Iris pigment epithelial cell (primary cell): ENCODE measurements at places on chromosomes 1 and 21.
A peak's percentile ranks its signal among the peaks of the same experiment; 100 is the strongest.

- peak; percentile 93 for DNase-seq
Measured at GRCh38 chr1:244450597-244451538, 841 bp downstream of the ADSS2 start.

DNA sequence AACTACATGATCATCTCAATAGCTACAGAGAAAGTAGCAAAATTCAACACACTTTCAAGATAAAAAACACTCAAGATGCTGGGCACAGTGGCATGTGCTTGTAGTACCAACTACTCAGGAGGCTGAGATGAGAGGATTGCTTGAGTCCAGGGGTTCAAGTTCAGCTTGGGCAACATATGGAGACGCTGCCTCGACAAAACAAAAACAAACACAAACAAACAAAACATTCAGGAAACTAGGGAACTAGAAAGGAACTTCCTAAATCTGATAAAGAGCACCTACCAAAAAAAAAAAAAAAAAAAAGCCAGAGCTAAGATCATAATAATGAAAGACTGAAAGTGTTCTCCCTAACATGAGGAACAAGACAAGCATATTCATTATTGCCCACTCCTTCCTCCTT is 22.8 kb upstream of the RNF186 start:
- no peak for DNase-seq

GRCh38 chr1:7747605-7748004 is 23.5 kb upstream of the VAMP3 start:
- DNase-seq, result no peak

GRCh38 chr1:86741947-86742572 is 37.7 kb downstream of the SH3GLB1 start:
- peak; percentile 57 for DNase-seq

DNA sequence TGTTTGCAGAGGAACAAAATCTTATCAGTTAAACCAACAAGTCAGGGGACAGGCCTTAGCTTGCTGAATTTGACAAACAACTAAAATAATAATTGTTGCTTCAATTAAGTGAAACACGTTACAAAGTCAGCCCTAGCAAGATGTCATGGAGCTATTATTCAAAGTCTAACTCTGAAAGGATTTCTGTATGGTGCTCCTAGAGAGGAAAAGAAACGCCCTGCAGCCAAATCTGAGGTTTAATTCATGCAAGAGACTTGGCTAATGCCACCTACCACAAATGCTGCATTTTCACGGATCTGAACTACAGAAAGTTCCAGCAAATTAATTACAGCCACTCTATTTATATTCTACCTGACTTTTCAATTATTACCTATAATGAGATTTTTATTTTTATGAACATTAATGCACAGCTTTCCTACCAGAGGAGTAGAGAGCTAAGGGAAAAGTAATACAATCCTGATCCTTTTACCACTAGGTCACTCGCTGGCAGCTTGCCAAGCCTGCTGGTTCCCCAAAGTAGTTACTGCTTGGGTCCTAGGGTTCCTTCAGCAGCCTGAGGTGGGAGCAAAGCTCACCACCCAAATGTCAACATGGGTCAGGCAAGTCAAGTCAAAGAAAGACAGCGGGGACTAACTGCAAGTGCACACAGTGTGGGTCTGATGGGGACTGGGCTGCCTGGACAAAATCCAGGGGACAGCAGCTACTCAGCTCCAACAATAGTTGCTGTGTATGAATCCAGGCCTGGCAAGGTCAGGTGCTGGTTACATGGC is 8.5 kb downstream of the COLGALT2 start:
- DNase-seq, result no peak

- no peak for DNase-seq
Measured at GRCh38 chr1:1371746-1372711, 3.0 kb downstream of the AURKAIP1 start.

- DNase-seq, result peak; percentile 63
Measured at GRCh38 chr1:116382321-116382720, 9.3 kb downstream of the ATP1A1 start.

- DNase-seq, result no peak
Measured at GRCh38 chr21:40792691-40793456, 54.1 kb downstream of the DSCAM start.

- DNase-seq, result peak; percentile 16
Measured at GRCh38 chr1:151164732-151165280, 896 bp downstream of the LYSMD1 start.

DNA sequence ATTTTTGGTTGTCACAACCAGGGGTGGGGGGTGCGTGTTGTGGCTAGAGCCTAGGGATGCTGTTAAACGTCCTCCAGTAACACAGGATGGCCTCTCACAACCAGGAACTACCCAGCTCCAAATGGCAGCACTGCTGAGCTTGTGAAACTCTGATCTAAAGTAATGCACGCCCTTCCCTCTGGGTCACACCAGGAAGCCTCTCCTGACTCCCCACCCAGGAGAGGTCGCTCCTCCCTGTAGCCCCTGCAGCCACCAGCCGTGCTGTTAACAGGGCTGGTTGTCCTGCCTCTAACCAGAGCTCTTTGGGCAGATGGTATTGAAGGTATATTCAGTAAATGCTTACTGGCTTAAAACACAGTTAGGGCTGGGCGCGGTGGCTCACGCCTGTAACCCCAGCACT is 73.2 kb downstream of the NKAIN1 start:
- DNase-seq, result no peak

GRCh38 chr1:53063744-53064515 is 1.9 kb downstream of the PODN start:
- no peak for DNase-seq

GRCh38 chr1:230280906-230281413 is 145.2 kb downstream of the PGBD5 start:
- no peak for DNase-seq

- no peak for DNase-seq
Measured at GRCh38 chr21:26080211-26080610, 90.4 kb downstream of the APP start.

- no peak for DNase-seq
Measured at GRCh38 chr1:9068981-9069325, 482 bp downstream of the SLC2A5 start.

DNA sequence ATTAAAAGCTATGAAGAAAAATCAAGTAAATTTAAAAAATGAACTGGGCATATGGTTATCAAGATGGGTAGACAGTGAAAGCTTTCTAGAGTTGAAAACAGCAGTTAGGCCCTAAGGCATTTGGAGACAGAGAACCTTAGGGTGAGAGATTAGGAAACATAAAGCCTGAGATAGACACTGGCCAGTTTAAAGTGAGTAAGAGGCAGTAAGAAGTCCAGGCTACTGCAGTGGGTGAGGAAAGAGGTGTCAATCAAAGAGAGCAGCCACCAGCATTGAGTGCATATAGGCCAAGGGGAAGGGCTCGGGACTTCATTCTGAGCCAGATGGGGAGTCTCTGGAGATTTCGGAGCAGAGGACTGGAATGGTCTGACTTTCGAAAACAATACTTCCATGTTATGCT is 1360.5 kb upstream of the ADGRL4 start:
- DNase-seq, result no peak

DNA sequence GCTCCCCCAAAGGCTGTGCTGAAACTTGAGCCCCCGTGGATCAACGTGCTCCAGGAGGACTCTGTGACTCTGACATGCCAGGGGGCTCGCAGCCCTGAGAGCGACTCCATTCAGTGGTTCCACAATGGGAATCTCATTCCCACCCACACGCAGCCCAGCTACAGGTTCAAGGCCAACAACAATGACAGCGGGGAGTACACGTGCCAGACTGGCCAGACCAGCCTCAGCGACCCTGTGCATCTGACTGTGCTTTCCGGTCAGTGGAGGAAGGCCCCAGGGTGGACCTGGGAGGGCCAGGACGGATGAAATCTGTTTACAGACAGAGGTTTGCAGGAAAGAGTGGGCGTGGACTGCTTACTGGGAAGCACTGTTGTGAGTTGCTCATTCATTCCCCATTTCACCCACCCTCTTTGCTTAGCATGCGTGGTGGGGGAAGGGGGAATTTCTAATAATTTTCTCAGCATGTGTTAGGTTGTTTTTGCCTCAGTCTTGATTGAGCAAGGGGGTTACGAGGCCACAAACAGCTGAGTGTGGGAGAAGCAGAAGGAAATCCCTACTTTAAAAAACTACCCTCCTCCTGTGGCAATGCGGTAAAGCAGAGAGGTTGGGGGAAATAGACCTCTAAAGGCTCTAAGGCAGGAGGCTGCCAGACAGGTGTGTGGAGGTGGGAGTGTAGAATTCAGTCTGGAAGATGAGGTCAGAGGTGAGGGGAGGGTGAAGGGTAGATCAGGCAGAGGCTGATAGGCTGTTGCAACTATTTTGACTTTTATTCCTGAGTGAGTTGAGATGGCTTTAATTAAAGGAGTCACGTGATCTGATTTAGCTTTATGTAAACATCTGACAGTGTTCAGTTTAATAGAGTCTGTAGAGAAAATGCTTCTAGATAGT is 1.3 kb downstream of the FCGR2A start:
- peak; percentile 91 for DNase-seq

- DNase-seq, result peak; percentile 78
Measured at GRCh38 chr1:6486433-6487011, 4.9 kb downstream of the PLEKHG5 start.

DNA sequence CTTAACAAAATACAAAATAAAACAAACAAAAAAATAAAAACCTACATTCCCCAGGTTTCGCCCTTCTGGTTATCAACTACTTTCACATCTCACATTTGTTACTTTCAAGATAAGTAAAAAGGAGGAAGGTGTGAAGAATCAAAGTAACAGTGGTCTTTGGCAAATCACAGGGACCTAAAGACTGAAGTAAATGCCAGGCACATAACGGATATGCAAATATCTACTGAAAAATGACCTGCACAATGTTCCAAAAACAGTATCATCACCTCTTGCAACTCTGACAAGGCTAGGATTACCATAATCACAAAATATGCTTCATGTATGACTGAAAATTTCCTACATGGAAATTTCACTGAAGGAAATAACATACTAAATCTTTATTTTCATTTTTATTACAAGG is 29.3 kb downstream of the COP1 start:
- no peak for DNase-seq

GRCh38 chr1:93678491-93678890 is 3.1 kb downstream of the BCAR3 start:
- DNase-seq, result no peak

- DNase-seq, result no peak
Measured at GRCh38 chr1:65255035-65255655, 54.2 kb upstream of the DNAJC6 start.

DNA sequence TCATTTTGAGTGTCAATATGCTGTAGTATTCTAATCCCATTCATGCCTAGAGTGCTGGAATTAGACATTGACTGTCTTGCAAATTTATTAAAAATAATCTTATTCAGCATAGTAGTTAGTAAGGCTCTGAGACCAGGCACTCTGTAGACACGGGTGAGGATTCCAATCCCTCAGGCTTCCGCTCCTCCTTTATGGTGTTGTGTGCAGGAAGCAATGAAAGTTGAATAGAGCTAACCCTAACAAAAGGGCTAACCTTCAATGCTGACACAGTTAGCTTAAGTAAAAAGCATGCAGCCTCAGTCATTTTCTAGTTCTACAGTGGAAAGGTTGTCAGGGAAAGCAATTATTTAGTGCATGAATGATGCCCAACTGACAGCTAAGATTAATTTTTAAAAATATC is 199.6 kb upstream of the SGIP1 start:
- no peak for DNase-seq

- no peak for DNase-seq
Measured at GRCh38 chr1:109641078-109641740, 14.7 kb upstream of the GSTM4 start.

DNA sequence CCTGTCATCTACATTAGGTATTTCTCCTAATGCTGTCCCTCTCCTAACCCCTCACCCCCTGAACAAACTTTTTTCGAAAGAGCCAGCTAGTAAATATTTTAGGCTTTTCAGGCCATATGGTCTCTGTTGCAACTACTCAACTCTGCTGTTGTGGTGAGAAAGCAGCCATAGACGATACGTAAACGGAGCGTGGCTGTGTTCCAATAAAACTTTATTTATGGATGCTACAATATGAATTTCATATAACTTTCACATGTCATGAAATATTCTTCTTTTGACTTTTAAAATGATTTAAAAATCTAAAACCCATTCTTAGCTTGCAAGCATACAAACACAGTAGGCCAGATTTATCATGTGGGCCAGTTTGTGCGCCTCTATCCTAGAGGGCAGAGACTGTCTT is 11.2 kb upstream of the RPS6KA1 start:
- no peak for DNase-seq

GRCh38 chr1:199463521-199464127 is 563.9 kb upstream of the NR5A2 start:
- peak; percentile 83 for DNase-seq

DNA sequence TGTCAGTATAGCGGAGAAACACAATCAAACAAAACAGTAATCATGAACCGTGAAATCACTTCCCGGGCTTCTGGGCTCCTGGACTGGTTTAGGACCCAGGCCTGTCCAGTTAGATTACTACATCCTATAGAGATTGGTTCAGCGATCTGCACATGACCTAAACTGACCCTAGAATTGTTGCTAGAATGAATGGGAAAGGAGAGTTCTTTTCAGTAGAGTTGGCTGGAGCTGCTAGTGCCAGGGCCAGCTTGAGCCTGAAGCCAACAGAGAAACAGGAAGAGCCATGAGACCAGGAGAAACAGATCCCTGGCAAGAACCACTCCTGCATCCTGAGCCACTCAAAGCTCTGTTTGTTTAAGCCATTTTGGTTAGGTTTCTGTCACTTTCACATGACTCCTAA is 474.3 kb upstream of the C1orf87 start:
- no peak for DNase-seq

DNA sequence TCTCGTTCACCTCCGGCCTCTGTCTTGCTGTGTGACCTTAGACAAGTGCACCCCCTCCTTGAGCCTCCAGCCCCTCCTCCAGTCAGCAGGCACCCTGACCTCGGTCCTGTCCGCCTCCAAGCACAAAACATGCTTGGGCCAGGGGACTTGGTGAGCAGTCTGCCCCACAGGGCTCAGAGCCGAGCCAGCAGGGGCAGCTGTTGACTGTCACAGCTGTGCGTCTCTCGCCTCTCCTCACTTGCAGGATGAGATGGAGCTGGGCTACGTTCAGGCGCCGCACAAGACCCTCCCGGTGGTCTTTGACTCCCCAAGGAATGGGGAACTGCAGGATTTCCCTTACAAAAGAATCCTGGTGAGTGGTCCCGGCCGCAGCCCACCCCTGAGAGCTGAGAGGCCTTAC is 24.2 kb downstream of the PADI3 start:
- DNase-seq, result no peak

DNA sequence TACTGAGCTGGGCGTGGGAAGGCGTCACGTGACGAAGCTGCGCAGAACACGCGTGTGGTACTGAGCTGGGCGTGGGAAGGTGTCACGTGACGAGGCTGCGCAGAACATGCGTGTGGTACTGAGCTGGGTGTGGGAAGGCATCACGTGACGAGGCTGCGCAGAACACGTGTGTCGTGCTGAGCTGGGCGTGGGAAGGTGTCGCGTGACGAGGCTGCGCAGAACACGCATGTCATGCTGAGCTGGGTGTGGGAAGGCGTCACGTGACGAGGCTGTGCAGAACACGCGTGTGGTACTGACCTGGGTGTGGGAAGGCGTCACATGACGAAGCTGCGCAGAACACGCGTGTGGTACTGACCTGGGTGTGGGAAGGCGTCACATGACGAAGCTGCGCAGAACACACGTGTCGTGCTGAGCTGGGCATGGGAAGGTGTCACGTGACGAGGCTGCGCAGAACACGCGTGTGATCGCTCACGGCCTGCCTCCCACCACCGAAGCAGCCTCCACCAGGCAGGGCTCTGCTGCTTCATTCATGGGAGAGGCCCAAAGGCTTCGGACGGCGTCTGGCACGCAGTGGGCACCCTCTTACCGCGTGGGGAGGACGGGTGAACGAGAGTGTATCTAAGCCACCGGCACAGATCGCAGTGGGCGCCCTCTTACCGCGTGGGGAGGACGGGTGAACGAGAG is 24.0 kb downstream of the CFAP74 start:
- DNase-seq, result no peak

- no peak for DNase-seq
Measured at GRCh38 chr1:173779936-173780335, 44.5 kb upstream of the DARS2 start.
